ENCODE measurements at places on chromosomes 2 and 18.

GRCh38 chr2:107730898-107731297, 95.8 kb upstream of the RGPD4 start:
- H3K4me1 ChIP-seq = no peaks in the 10 kb centered on the region
- no peaks in the 10 kb centered on the region for H3K36me3 ChIP-seq

DNA sequence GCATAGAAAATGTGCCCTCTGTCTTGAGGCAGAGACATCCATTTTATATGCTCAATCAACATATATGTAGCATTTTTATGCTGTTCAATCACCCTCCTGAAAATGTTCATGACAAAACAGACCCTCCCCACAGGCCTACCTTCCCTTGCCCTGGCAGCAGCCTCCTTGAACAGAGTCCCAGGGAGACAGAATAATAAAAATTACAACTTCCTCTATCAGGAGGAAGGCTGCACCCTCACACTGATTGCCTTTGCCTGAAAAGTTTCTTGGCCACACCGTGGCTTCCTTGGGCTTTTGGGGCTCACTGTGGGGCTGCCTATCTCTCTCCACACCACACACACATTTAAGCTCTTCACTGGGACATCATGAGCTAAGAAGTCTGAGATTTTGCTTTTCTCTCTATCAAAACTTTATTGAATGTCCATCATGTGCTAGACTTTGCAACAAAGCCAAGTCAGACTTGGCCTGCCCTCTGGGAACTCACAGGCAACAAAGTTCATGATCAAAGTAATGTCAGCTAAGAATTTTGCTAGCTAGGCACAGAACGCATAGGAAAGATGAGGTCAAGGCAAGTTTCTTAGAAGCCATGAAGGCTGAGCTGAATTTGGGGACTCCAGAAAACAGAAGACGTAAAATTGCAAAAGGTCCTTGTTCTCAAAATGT, 101.6 kb downstream of the BCL2L11 start:
- peak overlapping the region; percentile 39 for H3K27ac ChIP-seq
- H3K27me3 ChIP-seq = peaks cover 16% of the 10 kb centered on the region
- H3K4me1 ChIP-seq = peaks cover 16% of the 10 kb centered on the region
- no peak for DNase-seq

- H3K27ac ChIP-seq = peak within 1 kb of the TSS; percentile 92
- peak; percentile 63 for DNase-seq
- H3K36me3 ChIP-seq = peaks cover 2% of the 10 kb centered on the region
- H3K27me3 ChIP-seq = no peaks in the 10 kb centered on the region
Measured at GRCh38 chr18:75209129-75209950, at the start of gene PTGR3. Gene PTGR3, minus strand, starts transcription at chr18:75209139. Its CDS starts 81 bp downstream, at chr18:75209058.

DNA sequence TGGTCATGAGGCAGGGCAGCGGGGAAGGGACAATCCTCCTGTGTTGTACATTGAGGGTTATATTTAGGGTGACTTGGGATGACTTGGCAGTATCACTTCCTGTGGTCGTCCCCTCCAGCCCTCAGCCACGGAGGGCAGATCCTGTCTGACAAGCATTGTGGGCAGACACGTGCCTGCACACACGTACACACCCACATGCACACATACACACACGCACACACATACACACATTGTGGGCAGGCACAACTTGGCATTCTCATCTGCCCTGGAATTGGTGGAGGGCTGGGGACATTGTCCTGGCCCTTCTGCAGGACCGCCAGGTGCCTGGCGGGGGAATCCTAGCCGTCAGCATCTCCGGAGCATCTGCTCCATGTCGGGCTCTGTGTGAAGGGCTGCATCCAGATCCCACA, 47.6 kb downstream of the ODC1 start:
- H3K4me3 ChIP-seq = no peak overlapping the region
- H3K27ac ChIP-seq = peak overlapping the region; percentile 89
- H3K27me3 ChIP-seq = no peaks in the 10 kb centered on the region
- H3K4me1 ChIP-seq = peaks cover 35% of the 10 kb centered on the region
- peaks cover 12% of the 10 kb centered on the region for H3K36me3 ChIP-seq
- DNase-seq = no peak

Data from memory B cell (primary cell).